Aortic smooth muscle cell (primary cell): ENCODE measurements at places on chromosomes 6 and 20. TPM values are rescaled to one million over a fixed set of nuclear protein-coding genes. Genes with fewer than 3 reads are reported as not detected.

The ENPP1 gene
- total RNA-seq: 1.9 and 2.0 TPM in 2 replicates

The MRAP2 gene
- 1.3 and 1.5 TPM in 2 replicates for total RNA-seq

The C20orf144 gene
- total RNA-seq: 0.12 and 0.13 TPM in 2 replicates

The C6orf132 gene
- total RNA-seq: 0.13 and 0.31 TPM in 2 replicates

The GABRR1 gene
- not detected in 2 replicates for total RNA-seq
